ENCODE measurements at places on chromosomes 2 and 18. TPM values are rescaled to one million over a fixed set of nuclear protein-coding genes. Genes with fewer than 3 reads are reported as not detected.

DNA sequence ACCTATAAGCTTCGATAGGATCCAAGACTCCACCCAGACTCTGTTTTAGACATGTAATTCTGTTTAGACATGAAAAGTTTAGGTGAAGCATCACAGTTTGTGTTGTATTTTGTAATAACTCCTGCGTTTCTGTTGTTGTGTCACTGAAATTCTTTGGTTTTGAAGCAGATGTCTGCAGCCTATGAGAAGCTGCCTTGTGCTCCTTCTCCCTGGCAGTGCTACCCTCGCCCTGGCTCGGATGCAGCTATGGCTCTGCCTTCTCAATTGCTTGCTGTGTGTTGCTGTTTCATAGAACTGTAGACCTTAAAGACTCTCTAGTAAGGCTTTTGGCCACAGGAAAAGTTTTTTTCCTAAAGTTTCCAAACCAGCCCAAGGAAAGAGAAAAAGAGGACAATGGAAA, 40.2 kb upstream of the ZNF638 start:
- no peak for DNase-seq

- no peak for DNase-seq
These were observed 82.6 kb downstream of the IKZF2 start for GRCh38 chr2:213068676-213069359.

The CFC1 gene
- total RNA-seq = 1.8 TPM

The CWC22 gene
- 12.0 TPM for total RNA-seq

DNA sequence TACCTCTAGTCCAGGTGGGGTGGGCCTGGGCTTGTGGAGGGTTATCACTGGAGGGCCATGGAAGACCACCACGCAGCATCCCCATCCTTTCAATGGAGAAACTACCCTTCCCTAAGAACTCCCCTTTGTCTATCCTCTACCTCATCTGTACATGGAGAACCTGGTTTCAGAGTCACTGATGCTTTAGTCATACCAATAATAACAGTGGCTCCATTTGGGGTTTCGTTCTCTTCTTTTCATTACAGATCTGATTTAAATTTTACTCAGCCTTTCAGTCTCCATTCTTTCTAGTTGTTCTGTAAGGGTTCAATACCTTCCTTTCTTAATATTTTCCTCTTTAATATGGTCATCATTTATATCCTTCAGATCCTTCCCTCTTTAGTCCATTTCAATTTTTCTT, 54.6 kb upstream of the ZFP36L2 start:
- DNase-seq = no peak

The FBXO41 gene
- total RNA-seq = 14.0 TPM

DNA sequence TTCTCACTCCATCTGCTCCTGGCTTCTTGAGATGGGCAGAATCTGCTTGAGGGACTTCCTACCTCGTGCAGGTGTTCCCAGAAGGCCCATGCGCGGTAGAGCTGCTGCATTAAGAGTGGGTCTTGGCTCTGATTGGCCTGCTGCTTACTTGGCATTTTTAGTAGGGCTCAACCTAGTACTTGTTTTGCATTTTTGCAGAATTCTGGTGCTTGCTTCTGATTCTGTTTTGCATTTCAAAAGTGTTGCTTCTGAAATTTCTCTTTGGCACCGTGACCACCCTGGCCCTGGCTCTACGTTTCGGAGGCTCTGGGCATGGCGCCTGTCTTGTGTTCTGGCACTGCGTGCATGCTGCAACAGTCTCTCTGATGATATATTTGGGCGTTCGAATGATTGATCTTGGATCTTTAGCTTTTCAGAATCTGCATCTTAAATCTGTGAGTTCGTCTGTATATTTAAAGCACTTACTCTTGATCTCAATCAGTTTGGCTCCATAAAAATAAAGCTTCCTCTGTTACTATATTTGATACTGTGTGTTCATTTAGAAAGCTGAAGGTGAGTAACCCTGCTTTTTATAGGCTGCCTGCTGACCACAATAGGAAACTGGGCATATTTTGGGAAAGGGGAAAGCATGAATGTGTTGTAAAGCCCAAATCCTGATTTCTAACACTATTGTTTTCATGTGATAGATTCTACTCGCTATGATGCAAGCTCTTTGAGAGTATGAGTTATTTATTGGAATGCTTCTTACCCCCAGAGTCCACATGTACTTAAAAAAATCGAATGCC, 22.2 kb downstream of the EFR3B start:
- DNase-seq = no peak

The RGPD6 gene
- total RNA-seq = 11.5 TPM

The SLC9A4 gene
- 0.12 TPM for total RNA-seq

DNA sequence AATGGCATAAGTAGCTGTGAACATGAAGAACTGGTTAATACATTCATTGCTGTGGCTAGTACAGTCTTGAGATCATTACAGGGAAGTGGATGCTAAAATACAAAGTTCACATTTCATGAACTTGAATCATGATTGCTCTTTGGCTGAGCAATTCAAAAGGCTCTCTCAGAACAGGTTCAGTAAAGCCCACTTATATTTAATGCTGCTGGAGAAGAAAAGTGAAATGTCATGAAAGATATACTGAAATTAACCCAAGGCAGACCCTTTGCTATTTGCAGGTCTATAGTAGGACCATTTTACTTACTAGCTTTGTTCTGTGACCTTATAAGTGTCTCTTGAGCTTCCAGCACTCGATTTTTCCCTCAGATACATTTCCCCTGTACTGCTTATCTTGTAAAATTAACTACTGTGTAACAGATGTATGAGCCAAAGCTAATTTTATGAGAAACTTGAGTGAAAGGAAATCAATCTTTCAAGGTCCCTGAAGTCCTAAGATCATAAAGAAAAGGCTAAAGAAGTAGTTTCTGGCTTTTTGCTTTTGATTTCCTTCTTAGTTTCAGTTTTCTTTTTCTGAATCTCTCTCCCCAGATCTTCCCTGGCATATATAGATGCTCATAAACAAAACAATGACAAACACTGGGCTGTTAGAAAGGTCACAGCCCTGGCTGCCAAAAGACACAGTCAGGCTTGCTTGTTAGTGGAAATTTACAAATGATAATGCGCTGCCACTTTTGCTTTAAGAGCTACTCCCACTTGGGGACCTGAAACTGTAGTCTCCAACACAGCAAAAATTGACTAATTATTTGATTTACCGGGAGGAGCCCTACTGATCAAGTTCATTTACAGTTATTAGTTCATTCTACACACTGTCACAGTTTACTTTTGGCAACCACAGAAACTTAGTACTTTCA, 132.7 kb upstream of the XPO1 start:
- no peak for DNase-seq

DNA sequence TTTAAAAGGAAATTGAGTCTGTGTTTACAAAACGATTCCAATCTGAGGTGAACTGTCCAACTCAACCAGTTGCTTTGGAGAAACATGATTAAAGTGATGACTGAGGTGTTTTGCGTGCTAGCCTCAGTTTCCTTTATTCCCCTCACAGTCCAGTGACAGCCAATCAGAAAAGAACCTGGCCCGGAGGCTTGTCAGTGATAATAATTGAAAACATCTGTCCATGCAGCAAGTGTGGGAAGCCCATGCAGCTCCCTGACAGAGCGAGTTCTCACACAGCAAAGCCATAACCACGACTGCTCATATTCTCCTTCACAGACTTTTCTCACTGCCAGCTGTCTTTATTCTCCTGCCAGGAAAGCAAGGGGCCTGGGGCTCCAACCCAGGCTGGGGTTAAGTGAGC, 613.4 kb downstream of the ARHGAP15 start:
- DNase-seq = no peak

The C2orf74 gene
- total RNA-seq = 15.1 TPM

DNA sequence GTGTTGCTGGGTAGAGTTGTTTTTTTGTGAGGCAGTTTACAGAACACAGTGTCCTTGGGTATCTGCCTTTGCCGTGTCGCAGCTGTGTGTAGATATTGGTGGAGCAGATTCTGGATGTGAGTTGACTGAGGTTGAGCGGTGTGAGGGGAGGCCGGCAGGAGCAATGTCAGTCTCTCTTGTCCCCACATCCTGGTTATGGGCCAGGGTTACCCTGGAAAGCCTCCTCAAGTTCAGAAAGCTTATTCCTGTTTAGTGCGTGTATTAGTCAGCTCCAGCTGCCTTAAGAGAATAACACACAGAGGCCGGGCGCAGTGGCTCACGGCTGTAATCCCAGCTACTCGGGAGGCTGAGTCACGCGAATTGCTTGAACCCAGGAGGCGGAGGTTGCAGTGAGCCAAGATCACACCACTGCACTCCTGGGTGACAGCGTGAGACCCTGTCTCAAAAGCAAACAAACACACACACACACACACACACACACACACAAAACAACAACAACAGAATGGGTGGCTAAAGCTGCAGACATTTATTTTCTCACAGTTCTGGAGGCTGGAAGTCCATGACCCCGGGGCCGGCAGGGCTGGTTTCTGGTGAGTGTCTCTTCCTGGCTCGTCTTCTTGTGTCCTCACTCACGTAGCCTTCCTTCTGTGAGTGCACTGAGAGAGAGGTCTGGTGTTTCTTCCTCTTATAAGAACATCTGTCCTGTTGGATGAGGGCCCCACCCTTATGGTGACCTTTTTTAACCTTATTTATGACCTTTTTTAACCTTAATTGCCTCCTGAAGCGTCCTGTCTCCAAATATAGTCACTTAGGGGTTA, 5.1 kb downstream of the NCK2 start:
- no peak for DNase-seq

The IL1RN gene
- not detected for total RNA-seq

The KCNG2 gene
- total RNA-seq = 1.6 TPM

The KIAA2012 gene
- total RNA-seq = not detected
